ENCODE measurements at places on chromosomes 3 and 15.

DNA sequence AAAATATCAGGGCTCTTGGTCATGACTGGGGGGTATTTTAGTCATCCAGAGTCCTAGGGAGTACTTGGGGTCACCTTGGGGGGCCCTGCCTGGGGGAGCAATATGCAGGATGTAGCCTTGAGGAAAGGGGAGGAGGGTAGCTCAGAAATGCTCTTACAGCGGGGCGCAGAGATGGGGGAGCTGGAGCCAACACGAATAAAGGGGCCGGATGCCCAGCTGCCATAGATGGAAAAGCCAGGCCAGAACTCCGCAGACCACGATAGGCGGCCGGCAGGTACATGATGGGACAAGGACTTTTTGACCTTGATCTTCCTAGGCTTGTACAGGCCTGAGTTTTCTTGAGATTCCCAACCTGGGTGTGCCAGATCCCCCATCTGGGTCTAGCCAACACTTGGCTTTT is 47.7 kb upstream of the SLC6A1 start:
- no peak for DNase-seq

GRCh38 chr3:37995652-37996641 is 5.4 kb downstream of the VILL start:
- DNase-seq, result no peak

DNA sequence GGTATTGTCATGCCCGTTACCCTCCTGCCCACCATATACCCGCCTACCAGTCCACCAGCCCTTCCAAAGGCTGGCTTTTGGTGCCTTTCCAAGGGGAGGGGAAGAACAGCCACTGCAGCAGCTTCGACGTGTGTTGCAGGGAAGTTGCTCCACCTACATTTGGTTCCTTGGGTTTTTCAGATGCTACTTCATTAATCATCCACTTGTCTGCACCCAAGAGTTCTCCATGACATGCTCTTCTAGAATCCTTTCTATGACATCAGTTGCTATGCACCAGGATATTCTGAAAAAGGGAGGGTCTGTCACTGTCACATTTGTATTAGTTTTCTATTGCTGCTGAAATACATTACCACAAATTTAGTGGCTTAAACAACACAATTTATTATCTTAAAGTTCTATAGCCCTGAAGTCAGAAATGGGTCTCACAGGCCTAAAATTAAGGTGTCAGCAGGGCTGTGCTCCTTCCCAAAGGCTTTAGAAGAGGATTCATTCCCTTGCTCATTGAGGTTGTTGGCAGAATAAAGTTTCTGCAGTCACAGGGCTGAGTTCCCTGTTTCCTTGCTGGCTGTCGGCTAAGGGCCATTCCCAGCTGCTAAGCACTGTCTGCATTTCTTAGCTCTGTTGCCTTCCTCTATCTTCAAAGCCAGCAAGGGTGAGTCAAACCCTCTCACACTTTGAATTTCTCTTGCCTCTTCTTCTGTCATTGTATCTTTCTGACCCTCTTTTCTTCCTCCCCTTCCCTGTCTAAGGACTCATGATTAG is at the start of gene LYZL4:
LYZL4 (minus strand) TSS at position 241 of the 762 bp plus-strand sequence. CDS start 3,359 bp downstream, outside the sequence.
- no peak for DNase-seq

DNA sequence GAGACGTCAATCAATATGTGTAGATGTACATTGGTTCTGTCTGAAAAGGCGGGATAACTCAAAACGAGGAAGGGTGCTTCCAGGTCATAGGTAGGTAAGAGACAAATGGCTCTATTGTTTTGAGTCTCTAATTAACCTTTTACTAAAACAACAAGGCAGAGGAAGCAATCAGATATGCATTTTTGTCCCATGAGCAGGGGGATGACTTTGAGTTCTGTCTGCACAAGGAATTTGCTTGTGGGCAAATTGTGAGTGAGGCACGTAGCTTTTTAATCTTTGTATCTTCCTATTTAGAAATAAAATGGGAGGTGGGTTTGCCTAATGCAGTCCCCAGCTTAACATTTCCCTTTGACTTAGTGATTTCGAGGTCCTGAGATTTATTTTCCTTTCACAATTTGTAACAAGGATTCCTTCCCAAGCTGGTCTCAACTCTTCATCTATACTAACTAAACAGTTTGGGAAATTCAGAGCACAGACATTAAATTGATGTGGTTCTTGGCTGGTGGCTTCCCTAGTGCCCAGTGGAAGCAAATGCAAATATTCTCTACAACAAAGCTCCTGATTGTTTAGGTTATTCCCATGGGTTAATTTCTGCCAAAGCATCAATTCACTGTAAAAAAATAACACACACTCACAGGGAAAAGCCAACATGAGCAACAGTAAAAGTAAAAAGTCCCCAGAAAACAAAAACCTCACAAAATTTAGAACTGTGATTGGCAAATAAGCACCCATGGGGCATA is 738.8 kb upstream of the SGO1 start:
- DNase-seq, result no peak

- DNase-seq, result no peak
These were observed 97.3 kb upstream of the LRIG1 start for GRCh38 chr3:66598168-66598567.

Data from CD14-positive monocyte (primary cell).